ENCODE measurements at places on chromosomes 7 and 10.
A peak's percentile ranks its signal among the peaks of the same experiment; 100 is the strongest.

DNA sequence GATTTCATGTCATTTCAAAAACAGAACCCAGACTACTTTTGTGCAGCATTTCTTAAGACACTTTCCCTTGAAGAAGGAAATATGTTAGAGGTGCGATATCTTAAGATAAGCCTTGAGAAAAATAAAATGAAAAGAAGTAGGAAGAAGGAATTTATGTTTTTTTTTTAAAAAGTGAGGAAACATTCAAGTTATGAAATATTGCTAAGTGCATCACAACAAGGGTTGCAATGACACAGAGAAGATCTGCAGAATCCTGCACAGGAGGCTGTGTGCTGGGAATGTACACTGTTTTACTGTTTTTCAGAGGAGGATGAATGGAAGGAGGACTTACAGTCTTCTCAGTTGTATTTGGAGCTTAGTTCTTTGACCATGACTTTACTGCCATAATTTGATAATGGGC lies 79.8 kb upstream of the NME8 start:
- no peak for DNase-seq

- no peak for DNase-seq
These were observed 43.6 kb upstream of the ZNF32 start for GRCh38 chr10:43692051-43692825.

DNA sequence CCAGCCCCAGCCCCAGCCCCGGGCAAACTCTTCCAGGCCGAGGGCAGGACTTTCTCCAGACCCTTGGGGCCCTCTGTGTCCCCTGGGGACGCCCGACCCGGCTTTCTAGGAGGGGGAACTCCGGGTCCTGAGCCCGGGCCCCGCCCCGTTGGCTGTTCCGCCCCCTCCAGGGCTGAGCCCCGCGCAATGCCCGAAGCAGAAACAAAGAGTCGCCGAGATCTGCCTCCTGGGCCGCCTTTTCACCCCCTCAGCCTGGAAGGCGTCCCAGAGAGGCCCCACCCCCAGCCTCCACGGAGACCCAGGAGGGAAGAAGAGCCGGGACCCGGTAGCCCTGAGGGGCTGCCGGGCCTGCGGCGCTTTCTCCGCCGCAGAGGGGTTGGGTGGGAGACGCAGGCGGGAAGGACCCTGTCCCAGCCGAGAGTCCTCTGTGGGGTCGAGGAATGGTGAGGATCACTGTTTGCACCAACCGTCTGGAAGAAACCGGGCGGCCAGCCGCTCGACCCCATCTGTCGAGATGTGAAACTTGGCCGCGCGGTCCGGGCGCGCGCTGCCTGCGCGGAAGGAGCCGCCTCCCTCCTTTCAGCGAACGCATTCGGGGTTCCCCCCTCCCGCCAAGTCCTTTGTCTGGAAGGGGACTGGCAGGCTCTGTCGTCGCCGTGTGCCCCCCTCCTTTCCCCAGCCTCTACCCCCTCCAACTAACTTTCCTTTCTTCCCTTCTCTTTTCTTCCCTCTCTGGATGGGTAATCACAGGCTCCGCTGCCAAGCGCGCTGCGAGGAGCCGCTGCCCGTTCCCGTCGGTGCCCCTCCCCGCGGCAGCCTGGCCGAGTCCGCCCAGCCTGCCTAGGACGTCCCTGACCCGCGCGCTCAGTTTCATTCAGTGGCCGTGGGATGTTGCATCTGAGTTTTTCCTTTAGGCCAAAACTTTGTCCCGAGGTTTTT lies 10.2 kb downstream of the EN2 start:
- DNase-seq, result no peak

GRCh38 chr10:118033905-118034304 lies 12.8 kb downstream of the RAB11FIP2 start:
- no peak for DNase-seq

- DNase-seq, result no peak
These were observed 27.1 kb upstream of the SOSTDC1 start for GRCh38 chr7:16492513-16493062.

DNA sequence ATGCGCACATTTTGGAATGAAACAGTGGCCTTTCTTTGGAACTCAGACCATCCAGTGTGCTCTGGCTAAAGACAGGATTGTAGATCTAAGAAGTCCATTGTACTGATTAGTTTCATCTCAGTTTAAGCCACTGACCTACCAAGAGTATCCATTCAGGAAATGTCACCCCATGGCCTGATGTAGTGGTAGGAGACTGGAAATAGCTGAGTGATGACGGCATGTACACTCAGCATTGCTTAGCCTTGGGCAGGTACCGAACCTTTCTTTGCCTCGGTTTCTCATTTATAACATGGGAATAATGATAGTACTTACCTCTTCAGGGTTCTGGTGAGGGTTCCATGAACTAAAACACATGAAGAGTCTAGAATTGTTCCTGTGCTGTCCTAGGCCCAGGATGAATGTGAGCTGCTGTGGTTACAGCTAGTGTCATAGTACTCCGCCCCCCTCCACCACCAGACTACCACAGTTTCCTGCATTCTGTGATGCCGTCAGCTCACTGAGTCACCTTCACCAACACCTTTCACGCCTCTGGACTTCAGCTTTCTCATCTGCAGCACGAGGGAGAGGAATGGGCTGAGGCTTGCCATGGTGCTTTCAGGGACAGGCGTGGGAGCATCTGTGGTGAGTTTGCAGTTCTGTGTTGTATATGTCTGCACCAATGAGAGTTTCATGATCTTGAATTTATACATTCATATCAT lies 484.0 kb upstream of the GALNT17 start:
- DNase-seq, result peak; percentile 56
